H1 (cell line): ENCODE measurements at places on chromosomes 7 and 10. TPM values are rescaled to one million over a fixed set of nuclear protein-coding genes. Genes with fewer than 3 reads are reported as not detected.

- no peak overlapping the region for H3K27ac ChIP-seq
- no peak overlapping the region for H3K4me3 ChIP-seq
- DNase-seq: no peak
- no peaks in the 10 kb centered on the region for H3K36me3 ChIP-seq
- H3K27me3 ChIP-seq: no peaks in the 10 kb centered on the region
Measured at GRCh38 chr7:50217821-50218281, 86.7 kb upstream of the IKZF1 start.

Gene VWA2
- 2.6 and 2.8 TPM in 2 replicates for total RNA-seq

GRCh38 chr7:3987426-3987927 lies 686.4 kb downstream of the SDK1 start:
- DNase-seq: no peak
- no peak overlapping the region for H3K4me3 ChIP-seq
- H3K27ac ChIP-seq: no peak overlapping the region
- H3K4me1 ChIP-seq: no peaks in the 10 kb centered on the region
- H3K27me3 ChIP-seq: no peaks in the 10 kb centered on the region

Gene WIPF3
- total RNA-seq: 12.1 and 12.6 TPM in 2 replicates

- no peak for DNase-seq
- no peak overlapping the region for H3K27ac ChIP-seq
- H3K4me3 ChIP-seq: no peak overlapping the region
- no peaks in the 10 kb centered on the region for H3K27me3 ChIP-seq
- H3K36me3 ChIP-seq: no peaks in the 10 kb centered on the region
- H3K4me1 ChIP-seq: no peaks in the 10 kb centered on the region
Measured at GRCh38 chr10:12971001-12971788, 30.3 kb downstream of the CCDC3 start.

Gene SYNPO2L
- 0.11 and 0.19 TPM in 2 replicates for total RNA-seq

Gene HEPACAM2
- not detected in 2 replicates for total RNA-seq

- no peak for DNase-seq
- H3K27ac ChIP-seq: no peak overlapping the region
- no peaks in the 10 kb centered on the region for H3K36me3 ChIP-seq
- H3K4me3 ChIP-seq: no peak overlapping the region
Measured at GRCh38 chr7:11615174-11615573, 216.8 kb downstream of the THSD7A start.

- no peaks in the 10 kb centered on the region for H3K27me3 ChIP-seq
- H3K36me3 ChIP-seq: no peaks in the 10 kb centered on the region
- no peak overlapping the region for H3K27ac ChIP-seq
- no peak for DNase-seq
- H3K4me3 ChIP-seq: no peak overlapping the region
Measured at GRCh38 chr10:21203473-21204107, 306.5 kb upstream of the NEBL start.

- H3K4me1 ChIP-seq: no peaks in the 10 kb centered on the region
- H3K4me3 ChIP-seq: peak overlapping the region; percentile 73
- H3K36me3 ChIP-seq: no peaks in the 10 kb centered on the region
Measured at GRCh38 chr10:929960-930624, 1.4 kb downstream of the LARP4B start.

- no peaks in the 10 kb centered on the region for H3K4me1 ChIP-seq
- H3K27me3 ChIP-seq: no peaks in the 10 kb centered on the region
- H3K36me3 ChIP-seq: no peaks in the 10 kb centered on the region
- DNase-seq: no peak
Measured at GRCh38 chr7:123211545-123211944, 11.8 kb upstream of the SLC13A1 start.

- no peak for DNase-seq
- no peak overlapping the region for H3K4me3 ChIP-seq
- no peaks in the 10 kb centered on the region for H3K4me1 ChIP-seq
- no peaks in the 10 kb centered on the region for H3K27me3 ChIP-seq
Measured at GRCh38 chr10:36224431-36224985, 582.4 kb upstream of the FZD8 start.

- H3K4me1 ChIP-seq: peaks cover 4% of the 10 kb centered on the region
- no peaks in the 10 kb centered on the region for H3K36me3 ChIP-seq
- no peak overlapping the region for H3K27ac ChIP-seq
- no peak for DNase-seq
- no peak overlapping the region for H3K4me3 ChIP-seq
Measured at GRCh38 chr7:157898261-157898660, 561.5 kb downstream of the DNAJB6 start.

Gene MKI67
- total RNA-seq: 83.3 and 85.1 TPM in 2 replicates

GRCh38 chr10:89280508-89280907 lies 21.3 kb upstream of the IFIT2 start:
- H3K27ac ChIP-seq: no peak overlapping the region
- H3K36me3 ChIP-seq: no peaks in the 10 kb centered on the region
- DNase-seq: no peak

Gene CCZ1
- total RNA-seq: 150 and 163 TPM in 2 replicates

Gene ACHE
- 4.3 and 4.8 TPM in 2 replicates for total RNA-seq

GRCh38 chr10:34098821-34099567 lies 716.1 kb downstream of the PARD3 start:
- H3K4me3 ChIP-seq: no peak overlapping the region
- H3K4me1 ChIP-seq: no peaks in the 10 kb centered on the region
- no peak overlapping the region for H3K27ac ChIP-seq
- no peak for DNase-seq
- no peaks in the 10 kb centered on the region for H3K27me3 ChIP-seq

- H3K27ac ChIP-seq: no peak overlapping the region
- no peaks in the 10 kb centered on the region for H3K27me3 ChIP-seq
- no peak for DNase-seq
- H3K36me3 ChIP-seq: no peaks in the 10 kb centered on the region
- no peak overlapping the region for H3K4me3 ChIP-seq
- no peaks in the 10 kb centered on the region; the same call in 1 of the 2 replicates for H3K4me1 ChIP-seq
Measured at GRCh38 chr7:81957517-81957916, 187.7 kb upstream of the HGF start.

GRCh38 chr10:131787961-131788360 lies 112.8 kb upstream of the PPP2R2D start:
- no peak overlapping the region for H3K4me3 ChIP-seq
- no peak for DNase-seq
- H3K27me3 ChIP-seq: no peaks in the 10 kb centered on the region

- no peak overlapping the region for H3K27ac ChIP-seq
- H3K4me1 ChIP-seq: no peaks in the 10 kb centered on the region
- no peaks in the 10 kb centered on the region for H3K36me3 ChIP-seq
- no peaks in the 10 kb centered on the region for H3K27me3 ChIP-seq
- DNase-seq: no peak
- no peak overlapping the region for H3K4me3 ChIP-seq
Measured at GRCh38 chr10:26909753-26910152, 49.0 kb upstream of the ABI1 start.

DNA sequence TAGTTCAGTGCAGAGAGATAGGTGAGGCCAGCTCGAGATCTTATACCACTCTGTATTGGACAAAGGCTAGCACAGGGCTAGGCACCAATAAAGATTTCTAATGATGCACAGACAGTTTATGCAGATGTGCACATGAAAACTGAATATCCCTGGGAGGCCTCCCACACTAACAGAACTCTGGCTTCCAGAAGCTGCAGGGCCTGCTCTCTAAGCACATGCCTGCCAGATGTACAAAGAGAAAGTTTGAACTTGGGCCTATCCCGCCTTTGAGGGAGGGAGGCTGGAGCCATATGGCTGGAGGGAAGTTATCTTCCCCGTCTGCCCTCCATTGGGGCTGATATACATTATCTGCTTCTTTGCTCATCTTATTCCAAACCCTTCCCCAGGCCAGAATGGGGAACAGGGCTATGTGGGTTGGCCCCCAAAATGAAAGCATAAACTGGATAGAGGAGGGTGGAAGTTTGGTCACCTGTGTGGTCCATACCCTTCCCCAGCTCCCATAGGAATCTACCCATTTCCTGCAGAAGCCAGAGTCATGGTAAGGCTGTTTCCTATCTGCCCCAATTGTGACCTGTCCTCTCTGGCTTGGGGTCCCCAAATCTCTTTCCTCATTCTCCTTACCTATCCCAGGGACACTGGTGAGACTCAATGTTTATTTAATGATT lies 3.8 kb downstream of the KAZALD1 start:
- peaks cover 21% of the 10 kb centered on the region for H3K4me1 ChIP-seq
- no peak for DNase-seq
- H3K27ac ChIP-seq: no peak overlapping the region
- H3K36me3 ChIP-seq: no peaks in the 10 kb centered on the region
- peak overlapping the region; percentile 90 for H3K4me3 ChIP-seq
- H3K27me3 ChIP-seq: peaks cover 67% of the 10 kb centered on the region

- no peak overlapping the region for H3K27ac ChIP-seq
- no peak overlapping the region for H3K4me3 ChIP-seq
- no peaks in the 10 kb centered on the region for H3K27me3 ChIP-seq
- H3K36me3 ChIP-seq: no peaks in the 10 kb centered on the region
- no peak for DNase-seq
Measured at GRCh38 chr7:28348636-28349035, 63.7 kb upstream of the CREB5 start.

- no peaks in the 10 kb centered on the region for H3K27me3 ChIP-seq
- H3K4me3 ChIP-seq: no peak overlapping the region
- H3K27ac ChIP-seq: no peak overlapping the region
- no peak for DNase-seq
- no peaks in the 10 kb centered on the region for H3K36me3 ChIP-seq
- no peaks in the 10 kb centered on the region for H3K4me1 ChIP-seq
Measured at GRCh38 chr7:40356312-40356711, 221.5 kb downstream of the SUGCT start.

GRCh38 chr7:48681006-48681405 lies 243.3 kb upstream of the CDC14C start:
- H3K36me3 ChIP-seq: no peaks in the 10 kb centered on the region
- no peak overlapping the region for H3K27ac ChIP-seq
- DNase-seq: no peak

DNA sequence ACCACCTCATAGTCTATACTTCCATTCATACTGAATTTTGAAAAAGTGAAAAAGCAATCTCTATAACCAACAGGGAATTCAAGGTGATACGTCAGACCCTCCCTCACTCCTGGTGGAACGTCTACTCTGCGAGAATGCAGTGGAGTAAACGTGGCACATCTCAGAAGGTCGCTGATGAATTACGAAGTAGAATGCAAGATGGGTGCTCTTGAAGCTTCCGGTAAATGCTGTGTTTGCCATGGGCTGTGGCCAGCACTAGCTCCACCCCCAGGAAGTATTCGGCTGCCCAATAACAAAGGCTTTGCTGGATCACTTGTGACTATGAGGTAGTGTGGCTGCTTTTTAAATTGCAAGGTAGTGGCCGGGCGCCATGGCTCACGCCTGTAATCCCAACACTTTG lies 226.0 kb downstream of the PRPF18 start:
- H3K36me3 ChIP-seq: no peaks in the 10 kb centered on the region
- H3K4me1 ChIP-seq: peaks cover 2% of the 10 kb centered on the region
- no peak for DNase-seq
- H3K4me3 ChIP-seq: no peak overlapping the region

- no peak for DNase-seq
- no peaks in the 10 kb centered on the region for H3K36me3 ChIP-seq
- peaks cover 1% of the 10 kb centered on the region for H3K4me1 ChIP-seq
- H3K27ac ChIP-seq: no peak overlapping the region
- H3K27me3 ChIP-seq: no peaks in the 10 kb centered on the region
Measured at GRCh38 chr10:324593-324992, 189.3 kb downstream of the ZMYND11 start.

DNA sequence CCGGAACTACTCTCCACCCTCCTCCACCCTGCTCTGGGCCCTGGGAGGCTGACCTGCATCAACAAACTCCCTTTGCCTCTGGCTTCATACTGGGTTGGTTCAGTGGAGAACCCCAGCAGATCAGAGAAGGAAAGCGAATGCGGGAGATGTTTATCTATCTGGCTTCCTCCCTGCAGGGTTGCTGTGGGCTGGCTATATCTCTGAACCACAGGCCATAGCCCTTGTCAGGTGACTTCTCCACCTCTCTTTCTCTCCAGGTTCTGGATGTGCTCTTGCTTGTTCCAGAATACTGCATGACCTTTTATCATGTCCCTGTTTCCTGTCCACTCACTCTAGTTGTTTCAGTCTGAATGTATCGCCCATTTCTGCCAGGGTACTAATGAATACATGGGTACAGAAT lies 51.7 kb upstream of the IFRD1 start:
- no peak for DNase-seq
- no peak overlapping the region for H3K4me3 ChIP-seq
- no peaks in the 10 kb centered on the region for H3K36me3 ChIP-seq

- DNase-seq: no peak
- H3K36me3 ChIP-seq: no peaks in the 10 kb centered on the region
- H3K4me1 ChIP-seq: no peaks in the 10 kb centered on the region
- H3K27me3 ChIP-seq: no peaks in the 10 kb centered on the region
Measured at GRCh38 chr10:109343293-109343692, 580.0 kb downstream of the XPNPEP1 start.

DNA sequence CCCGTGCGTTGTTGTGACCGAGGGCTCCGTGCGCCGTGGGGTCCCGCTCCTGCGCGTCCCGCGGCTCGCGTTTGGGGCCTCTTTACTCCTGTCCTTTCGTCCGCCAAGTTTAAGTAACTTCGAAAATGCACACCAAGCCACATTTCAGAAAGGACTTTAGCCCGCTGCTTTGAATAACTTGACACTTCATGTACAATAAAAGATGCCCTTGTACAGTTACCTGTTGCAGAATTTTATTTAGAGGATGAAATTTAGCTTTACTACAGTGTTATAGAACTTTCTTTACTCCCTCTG lies 459 bp downstream of the SUGCT start:
- H3K27me3 ChIP-seq: peaks cover 10% of the 10 kb centered on the region; the same call in 1 of the 2 replicates
- no peak overlapping the region for H3K27ac ChIP-seq
- peak overlapping the region; percentile 97 for H3K4me3 ChIP-seq
- DNase-seq: no peak
- peaks cover 4% of the 10 kb centered on the region; the same call in 1 of the 2 replicates for H3K4me1 ChIP-seq
- no peaks in the 10 kb centered on the region for H3K36me3 ChIP-seq

DNA sequence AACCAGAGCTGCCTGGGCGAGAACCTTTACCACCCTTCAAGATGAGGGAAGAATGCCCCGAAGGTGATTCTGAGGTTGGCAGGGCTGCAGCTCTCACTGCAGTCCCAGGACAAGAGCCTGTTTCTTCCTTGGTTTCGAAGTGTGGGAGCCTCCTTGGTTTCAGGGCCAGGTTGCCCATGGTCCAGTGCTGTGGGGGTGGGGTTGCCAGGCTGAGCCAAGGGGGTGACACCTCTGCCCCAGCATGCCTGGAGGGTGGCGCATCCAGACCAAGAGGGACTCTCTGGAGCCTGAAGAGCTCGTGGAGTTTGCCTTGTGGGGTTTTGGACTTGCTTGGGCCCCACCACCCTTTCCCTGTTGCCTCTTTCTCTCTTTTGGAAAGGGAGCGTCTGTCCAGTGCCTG lies 41.3 kb downstream of the WDR37 start:
- DNase-seq: no peak
- no peaks in the 10 kb centered on the region; the same call in 1 of the 2 replicates for H3K4me1 ChIP-seq
- peaks cover 3% of the 10 kb centered on the region; the same call in 1 of the 2 replicates for H3K36me3 ChIP-seq
- no peak overlapping the region for H3K27ac ChIP-seq
- H3K27me3 ChIP-seq: no peaks in the 10 kb centered on the region

Gene ANKMY2
- total RNA-seq: 9.3 and 9.6 TPM in 2 replicates

- H3K4me1 ChIP-seq: no peaks in the 10 kb centered on the region
- no peaks in the 10 kb centered on the region for H3K27me3 ChIP-seq
- no peak for DNase-seq
Measured at GRCh38 chr10:822661-823367, 108.7 kb downstream of the LARP4B start.

- no peaks in the 10 kb centered on the region for H3K27me3 ChIP-seq
- H3K4me1 ChIP-seq: no peaks in the 10 kb centered on the region
- H3K36me3 ChIP-seq: no peaks in the 10 kb centered on the region
- H3K27ac ChIP-seq: no peak overlapping the region
Measured at GRCh38 chr10:89129911-89130310, 77.2 kb downstream of the CH25H start.

Gene DNAJC12
- 2.9 and 4.2 TPM in 2 replicates for total RNA-seq

Gene PLXDC2
- 40.1 and 40.5 TPM in 2 replicates for total RNA-seq

- no peak for DNase-seq
- H3K36me3 ChIP-seq: no peaks in the 10 kb centered on the region
- no peak overlapping the region for H3K27ac ChIP-seq
- no peaks in the 10 kb centered on the region for H3K4me1 ChIP-seq
Measured at GRCh38 chr10:127945341-127945758, 38.4 kb downstream of the PTPRE start.
